ENCODE measurements at places on chromosomes 11 and 22. TPM values are rescaled to one million over a fixed set of nuclear protein-coding genes. Genes with fewer than 3 reads are reported as not detected.

ACR gene
- not detected for total RNA-seq

DNA sequence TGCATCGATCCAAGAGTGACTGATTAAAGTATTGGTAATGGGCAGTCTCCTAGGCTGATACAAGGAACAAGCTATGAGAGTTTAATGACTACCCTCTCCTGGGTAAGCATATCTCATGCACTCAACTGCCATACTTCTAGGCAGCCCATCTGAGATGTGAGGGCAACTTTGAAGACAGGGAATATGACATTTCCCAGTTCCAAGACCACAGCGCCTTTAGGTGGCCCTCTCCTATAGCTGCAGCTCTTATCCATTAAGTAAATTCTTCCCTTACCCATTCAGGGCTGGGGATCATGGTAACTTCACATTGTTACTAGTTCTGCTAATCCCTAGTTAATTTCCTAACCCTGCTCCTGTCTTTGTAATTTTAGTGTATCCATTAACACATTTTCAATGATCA is 157.3 kb upstream of the CTSC start:
- no peak for DNase-seq

DNA sequence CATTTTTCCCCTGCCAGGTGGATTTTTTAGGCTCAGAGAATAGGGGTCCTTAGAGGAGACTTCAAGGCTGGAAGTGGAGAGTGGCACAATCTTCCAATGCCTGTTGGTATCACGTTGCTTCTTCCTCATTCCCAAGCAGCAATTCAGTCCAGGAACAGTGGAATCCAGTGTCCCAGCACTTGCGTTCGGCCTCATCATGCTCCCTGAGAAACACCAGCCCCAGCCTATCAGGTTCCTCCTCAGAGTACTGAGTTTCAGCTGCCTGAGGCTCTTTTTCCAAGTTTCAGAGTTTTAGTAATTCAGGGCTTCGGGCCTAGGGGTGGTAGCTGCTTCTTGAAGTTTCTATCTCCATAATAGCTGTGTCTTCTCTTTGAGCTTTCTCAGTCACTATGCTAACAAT is 31.9 kb upstream of the NRGN start:
- no peak for DNase-seq

GRCh38 chr22:35761037-35761436 is 43.4 kb downstream of the APOL5 start:
- no peak for DNase-seq

CARD10 gene
- total RNA-seq, result 2.0 TPM
